COLO829 (cell line): ENCODE measurements at places on chromosomes 7 and 10.

DNA sequence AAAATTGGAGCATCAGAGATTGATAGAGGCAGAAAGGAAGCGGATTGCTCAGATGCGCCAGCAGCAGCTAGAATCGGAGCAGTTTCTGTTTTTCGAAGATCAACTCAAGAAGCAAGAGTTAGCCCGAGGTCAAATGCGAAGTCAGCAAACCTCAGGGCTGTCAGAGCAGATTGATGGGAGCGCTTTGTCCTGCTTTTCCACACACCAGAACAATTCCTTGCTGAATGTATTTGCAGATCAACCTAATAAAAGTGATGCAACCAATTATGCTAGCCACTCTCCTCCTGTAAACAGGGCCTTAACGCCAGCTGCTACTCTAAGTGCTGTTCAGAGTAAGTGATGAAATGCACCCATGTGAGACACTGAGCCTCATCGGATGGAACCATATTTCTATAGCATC is 33.1 kb downstream of the STAMBPL1 start:
- DNase-seq = no peak

- no peak for DNase-seq
These were observed 396.2 kb downstream of the LRMDA start for GRCh38 chr10:75827587-75828021.

GRCh38 chr10:58555170-58555929 is 42.7 kb downstream of the BICC1 start:
- DNase-seq = no peak

GRCh38 chr7:158751751-158752150 is 47.1 kb upstream of the NCAPG2 start:
- no peak for DNase-seq

- DNase-seq = no peak
These were observed 170.4 kb downstream of the PRKAG2 start for GRCh38 chr7:151706277-151707104.

- DNase-seq = no peak
These were observed 36.5 kb downstream of the LRRC18 start for GRCh38 chr10:48903151-48903550.
